ENCODE measurements at places on chromosomes 2 and 18.
A peak's percentile ranks its signal among the peaks of the same experiment; 100 is the strongest.

DNA sequence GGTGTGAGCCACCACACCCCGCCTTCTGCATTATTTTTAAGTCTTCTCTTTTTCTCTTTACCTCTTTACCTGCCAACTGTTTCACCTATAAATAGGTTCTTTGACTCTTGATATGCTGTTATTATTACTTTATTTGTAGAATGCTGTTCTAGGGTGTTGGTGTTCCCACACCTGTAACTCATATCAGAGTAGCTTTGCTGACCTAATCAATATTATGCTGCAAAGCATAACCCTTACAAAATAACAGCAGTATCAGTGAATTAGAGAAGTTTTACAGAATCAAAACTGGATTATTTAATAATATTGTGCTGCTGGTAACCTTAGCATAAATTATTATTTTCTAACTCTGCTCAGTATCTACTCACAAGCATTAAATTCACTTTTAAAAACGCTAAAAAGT, 161.5 kb downstream of the FIGN start:
- ATAC-seq = no peak

DNA sequence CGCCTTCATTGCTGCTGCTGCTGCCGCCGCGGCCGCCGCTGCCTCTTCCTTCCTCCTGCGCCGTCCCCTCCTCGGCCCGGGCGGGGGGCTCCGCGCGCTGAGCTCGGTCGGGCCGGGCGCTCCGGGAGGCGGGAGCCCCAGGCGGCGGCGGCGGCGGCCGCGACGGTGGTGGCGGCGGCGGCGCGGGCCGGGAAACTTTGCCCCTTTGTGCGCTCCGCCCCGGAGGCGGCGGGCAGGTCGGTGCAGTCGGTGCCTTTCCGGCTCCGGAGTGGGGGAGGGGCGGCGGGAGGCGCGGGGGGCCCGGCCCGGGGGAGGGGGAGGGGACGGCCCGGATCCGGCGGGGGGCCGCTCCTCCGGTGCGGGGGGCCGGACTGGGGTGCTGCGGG, 205 bp downstream of the TET3 start:
- ATAC-seq = peak; percentile 59

DNA sequence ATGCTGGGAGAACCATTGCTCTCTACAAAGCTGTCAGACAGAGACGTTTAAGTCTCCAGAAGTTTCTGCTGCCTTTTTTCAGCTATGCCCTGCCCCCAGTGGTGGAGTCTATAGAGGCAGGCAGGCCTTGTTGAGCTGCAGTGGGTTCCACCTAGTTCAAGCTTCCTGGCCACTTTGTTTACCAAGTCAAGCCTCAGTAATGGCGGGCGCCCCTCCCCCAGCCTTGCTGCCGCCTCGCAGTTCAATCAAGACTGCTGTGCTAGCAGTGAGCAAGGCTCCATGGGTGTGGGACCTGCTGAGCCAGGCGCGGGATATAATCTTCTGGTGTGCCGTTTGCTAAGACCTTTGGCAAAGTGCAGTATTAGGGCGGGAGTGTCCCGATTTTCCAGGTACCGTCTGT, 52.7 kb upstream of the SCYGR2 start:
- no peak for ATAC-seq

GRCh38 chr2:21353879-21354679, 230.3 kb downstream of the TDRD15 start:
- ATAC-seq = no peak

GRCh38 chr2:61179701-61180639, 18.0 kb downstream of the C2orf74 start:
- ATAC-seq = no peak

DNA sequence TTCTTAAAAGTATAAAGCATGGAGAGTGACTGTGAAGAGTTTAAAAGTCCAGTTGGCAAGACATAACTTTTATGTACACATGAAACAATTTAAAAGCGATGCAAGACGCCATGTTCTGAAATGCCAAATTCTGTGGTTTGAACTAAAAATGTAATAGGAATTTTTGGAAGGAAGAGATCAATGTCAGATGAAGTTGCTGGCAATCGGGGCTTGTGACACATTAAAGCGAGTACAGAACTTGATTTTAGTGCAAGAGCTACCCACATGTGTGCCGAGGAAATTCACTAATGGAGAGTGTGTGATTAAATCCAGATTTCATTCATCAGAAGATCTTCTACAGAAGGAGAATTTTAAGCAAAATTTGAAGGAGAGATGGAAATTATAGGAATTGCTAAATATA, 220.2 kb upstream of the CCDC68 start:
- ATAC-seq = no peak

GRCh38 chr2:8133913-8134472, 547.9 kb upstream of the ID2 start:
- no peak for ATAC-seq

- no peak for ATAC-seq
Observed at GRCh38 chr2:236962816-236963215, 122.9 kb upstream of the COPS8 start.

DNA sequence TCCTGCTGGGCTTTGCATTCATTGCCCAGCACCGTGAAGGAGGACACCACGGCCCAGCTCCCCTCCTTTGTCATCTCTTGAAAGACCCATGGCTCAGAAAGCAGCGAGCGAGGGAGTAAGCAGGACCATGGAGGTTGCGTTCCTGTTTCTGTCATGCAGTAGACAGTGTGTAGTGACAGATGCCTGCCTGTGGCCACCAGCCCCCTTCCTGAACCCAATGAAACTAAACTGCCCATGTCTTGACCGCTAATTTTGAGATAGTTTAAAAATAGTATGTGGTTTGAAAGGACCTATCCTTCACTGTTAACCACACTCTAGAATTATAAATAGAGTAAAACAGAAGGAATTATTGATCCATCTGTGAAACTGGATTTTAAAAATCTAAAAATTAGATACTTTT, 88.2 kb downstream of the ASAP2 start:
- no peak for ATAC-seq

DNA sequence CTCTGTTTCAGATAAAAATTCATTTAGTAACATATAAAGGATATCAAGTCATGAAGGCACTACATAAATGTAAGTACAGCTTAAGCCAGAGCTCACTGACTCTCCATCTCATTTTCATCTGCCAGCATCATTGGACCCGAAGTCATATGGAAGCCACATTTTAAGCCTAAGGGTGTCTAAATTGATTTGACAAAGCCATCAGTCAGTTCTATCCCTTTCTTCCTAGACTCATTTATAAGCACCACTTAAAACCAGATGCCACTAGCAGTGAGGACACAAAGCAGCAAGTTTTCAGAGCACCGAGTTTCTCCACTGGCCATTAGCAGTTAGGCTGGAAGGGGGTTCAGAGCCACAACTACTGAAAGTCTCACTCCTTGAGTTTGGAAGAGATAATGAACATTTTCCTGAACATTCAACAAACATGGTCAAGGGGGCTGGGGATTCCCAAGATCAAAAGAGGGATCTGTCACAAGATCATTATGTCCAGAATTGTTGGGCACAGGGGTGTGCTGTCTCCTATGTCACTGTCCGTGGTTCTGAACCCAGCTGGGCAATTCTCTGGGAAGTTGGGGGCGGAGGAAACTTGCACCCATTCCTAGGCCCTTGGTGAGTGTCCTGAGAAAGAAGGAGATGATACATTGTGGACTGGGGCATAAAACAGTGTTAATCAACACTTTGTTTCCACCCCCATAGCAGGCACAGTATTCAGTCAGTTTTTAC, 158.5 kb upstream of the LMAN1 start:
- no peak for ATAC-seq

DNA sequence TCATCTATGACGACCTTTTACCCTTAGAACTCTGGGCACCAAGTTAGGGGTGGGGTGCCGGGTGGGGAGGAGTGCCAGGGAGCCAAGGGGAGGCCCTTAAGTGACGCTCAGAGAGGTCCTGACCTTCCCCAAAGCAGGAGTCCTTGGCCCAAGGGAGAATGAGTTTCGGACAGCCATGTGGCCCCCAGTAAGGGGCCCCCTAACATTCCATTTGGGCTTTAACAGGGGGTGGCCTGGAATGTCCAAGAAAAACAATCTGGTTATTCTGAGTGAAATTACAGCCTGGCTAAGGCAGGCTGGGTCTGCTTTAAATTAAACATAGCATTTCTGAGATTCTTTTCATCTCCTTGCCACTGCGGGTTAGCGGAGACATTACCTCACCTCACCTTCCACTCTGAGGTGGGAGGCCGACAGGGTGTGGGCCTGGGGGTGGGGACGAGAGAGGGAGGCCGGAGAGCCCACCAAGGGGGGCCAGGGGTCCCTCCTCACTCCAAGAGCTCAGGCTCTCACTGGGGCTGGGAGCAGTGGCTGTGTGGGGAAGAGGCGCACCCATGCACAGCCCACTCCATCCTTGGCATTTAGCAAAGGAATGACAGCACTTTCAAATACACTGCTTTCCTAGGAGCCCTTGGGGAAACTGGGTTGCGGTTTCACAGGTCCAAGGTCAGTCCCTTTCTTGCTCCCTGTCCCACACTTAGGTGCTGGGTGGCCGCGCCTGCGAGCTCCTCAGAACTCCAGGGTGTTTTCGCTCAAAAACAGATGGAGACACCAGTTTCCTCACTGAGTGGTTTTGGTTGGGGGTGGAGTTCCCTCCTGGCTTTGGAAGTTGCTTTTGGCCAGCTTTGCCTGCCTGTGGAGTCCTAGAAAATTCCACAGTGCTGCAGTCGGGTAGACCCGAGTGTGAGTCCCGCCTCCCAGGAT, 107.4 kb downstream of the POLR1A start:
- no peak for ATAC-seq

DNA sequence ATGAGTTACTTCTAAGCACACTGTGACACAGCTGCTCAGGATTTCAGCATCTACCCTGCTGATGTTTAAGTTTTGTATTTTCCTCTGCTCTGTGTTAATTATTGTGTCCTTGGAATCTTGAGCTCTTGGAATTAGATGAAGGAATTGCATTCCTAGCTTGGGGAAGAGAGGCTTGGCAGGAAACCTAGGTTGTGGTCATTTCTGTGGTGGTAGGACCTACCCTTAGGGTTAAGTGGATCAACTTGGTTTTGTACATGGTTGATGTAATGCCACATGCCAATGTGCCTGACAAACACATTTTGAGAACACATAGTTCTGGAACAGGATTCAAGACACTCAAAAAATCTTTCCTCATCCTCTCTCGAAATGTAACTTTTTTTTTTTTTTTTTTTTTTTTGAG, 264.5 kb upstream of the MEX3C start:
- ATAC-seq = no peak

- ATAC-seq = no peak
Observed at GRCh38 chr2:213316001-213316735, 31.9 kb downstream of the SPAG16 start.

GRCh38 chr2:216015722-216016464, 2.5 kb upstream of the MREG start:
- ATAC-seq = peak; percentile 83

GRCh38 chr2:211132573-211132972, 576.2 kb downstream of the CPS1 start:
- ATAC-seq = no peak

DNA sequence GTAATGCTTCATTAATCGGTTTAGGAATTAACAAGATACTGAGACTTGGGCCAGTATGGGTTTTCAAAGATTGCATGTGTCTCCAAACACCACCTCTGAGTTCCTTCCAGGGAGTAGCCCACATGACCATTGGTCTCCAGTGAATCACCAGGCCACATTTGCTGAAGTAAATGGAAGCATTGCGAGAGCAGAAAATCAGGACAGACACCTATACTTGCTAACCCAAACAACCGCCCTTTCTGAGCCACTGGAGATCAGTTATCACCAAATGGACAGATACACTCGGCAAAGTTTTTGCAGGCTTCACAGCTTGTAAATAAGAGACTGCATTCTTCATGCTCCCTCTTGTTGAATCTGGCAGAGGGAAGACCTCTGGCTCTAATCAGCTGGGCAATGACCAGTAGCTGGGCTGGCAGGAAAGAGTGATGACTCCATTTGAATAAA, 40.9 kb downstream of the GATA6 start:
- ATAC-seq = no peak

DNA sequence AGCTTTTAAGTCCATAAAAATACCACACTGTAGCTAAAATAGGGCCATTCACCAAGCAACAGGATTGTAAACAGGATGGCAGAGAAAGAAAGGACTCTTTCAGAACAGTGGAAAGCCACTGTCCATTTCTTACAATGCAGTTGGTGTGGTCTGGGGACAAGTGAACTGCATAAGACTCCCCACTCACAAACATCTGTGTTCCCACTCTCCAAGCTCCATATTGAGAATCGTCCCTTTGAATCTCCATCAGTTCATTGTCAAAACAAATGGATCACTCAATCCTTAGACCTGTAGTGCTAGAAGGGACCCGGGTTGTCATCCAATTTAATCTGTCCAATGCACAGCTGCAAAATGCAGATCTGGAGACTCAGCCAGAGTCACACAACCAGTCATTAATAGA, 347.4 kb upstream of the KLHL29 start:
- no peak for ATAC-seq

DNA sequence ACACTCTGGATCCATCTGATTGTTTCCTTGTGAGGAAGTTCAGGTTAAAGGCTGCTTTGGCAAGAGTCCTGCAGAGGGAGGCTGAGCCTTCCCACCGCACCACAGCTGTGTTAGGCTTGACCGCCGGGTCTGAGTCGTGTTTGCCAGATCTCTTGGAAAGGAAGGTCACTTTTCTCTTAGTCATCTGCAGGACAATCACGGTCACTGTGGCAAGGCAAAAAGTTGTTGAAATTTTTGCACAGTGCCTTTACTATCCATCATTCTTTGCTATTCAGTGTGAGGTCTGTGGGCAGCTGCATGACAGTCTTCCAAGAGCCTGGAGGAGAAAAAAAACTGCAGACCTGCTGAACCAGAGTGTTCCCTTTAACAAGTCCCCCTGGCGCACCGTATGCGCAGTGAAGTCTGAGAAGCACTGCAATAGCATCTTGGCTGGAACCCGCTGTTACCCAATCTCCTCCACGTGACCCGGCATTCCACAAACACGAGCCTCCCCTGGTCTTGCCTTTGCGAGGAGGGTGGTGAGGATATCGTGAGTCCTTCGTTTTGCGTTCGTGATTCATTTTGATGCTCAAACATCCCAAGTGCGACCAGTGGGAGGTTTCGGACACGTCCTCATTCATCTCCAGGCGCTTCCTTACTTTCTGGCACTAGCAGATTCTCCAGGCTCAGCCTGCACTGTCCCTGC, 23.0 kb downstream of the BIN1 start:
- ATAC-seq = no peak

- ATAC-seq = no peak
Observed at GRCh38 chr2:71880846-71881610, 266.6 kb downstream of the CYP26B1 start.

- ATAC-seq = no peak
Observed at GRCh38 chr2:126753501-126754212, 97.7 kb downstream of the GYPC start.

GRCh38 chr2:191012845-191013681, 908 bp downstream of the STAT1 start:
- ATAC-seq = no peak

GRCh38 chr18:50428531-50429206, 53.8 kb downstream of the SKA1 start:
- ATAC-seq = no peak

DNA sequence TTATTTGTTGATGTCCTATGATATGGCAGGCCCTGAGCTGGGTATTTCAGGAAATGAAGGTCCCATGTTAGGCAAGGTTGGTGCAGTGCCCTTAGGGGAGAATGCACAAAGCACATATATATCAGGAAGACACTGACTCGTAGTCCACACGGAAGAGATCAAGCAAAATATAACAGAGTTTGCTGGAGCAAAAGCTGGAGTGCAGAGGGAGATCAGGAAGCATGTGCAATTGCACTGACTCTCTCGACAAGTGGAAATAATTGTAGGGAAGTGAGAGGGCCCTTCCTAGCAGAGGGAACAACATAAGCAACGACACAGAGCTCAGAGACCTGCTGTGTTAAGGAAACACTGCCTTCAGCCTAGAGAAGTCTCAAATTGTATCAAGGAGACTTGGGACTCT, 4.2 kb downstream of the ZNF385B start:
- no peak for ATAC-seq
